RPMI7951 (cell line): ENCODE measurements at places on chromosomes 4 and X. TPM values are rescaled to one million over a fixed set of nuclear protein-coding genes. Genes with fewer than 3 reads are reported as not detected.

RAB9A gene
- 30.9 and 33.4 TPM in 2 replicates for total RNA-seq

CXXC4 gene
- not detected in 2 replicates for total RNA-seq

GPR173 gene
- 1.4 and 2.4 TPM in 2 replicates for total RNA-seq

LSM6 gene
- 51.4 and 57.8 TPM in 2 replicates for total RNA-seq

SUPT20HL2 gene
- total RNA-seq, result 0.24 TPM in 1 of 2 replicates, not detected in the other

BEX3 gene
- 181 and 203 TPM in 2 replicates for total RNA-seq

STK32B gene
- 11.7 and 13.7 TPM in 2 replicates for total RNA-seq

DMP1 gene
- total RNA-seq, result not detected in 2 replicates

SETD7 gene
- 23.3 and 23.8 TPM in 2 replicates for total RNA-seq

FGD1 gene
- 7.0 and 8.0 TPM in 2 replicates for total RNA-seq

RHOXF2 gene
- total RNA-seq, result 0.29 TPM in 1 of 2 replicates, not detected in the other

SNX25 gene
- total RNA-seq, result 16.1 and 18.3 TPM in 2 replicates

AFF2 gene
- 0.68 and 1.7 TPM in 2 replicates for total RNA-seq

SPANXC gene
- total RNA-seq, result 107 and 128 TPM in 2 replicates

MAGEC3 gene
- not detected in 2 replicates for total RNA-seq

CDKL2 gene
- total RNA-seq, result 2.1 and 2.9 TPM in 2 replicates

GNRHR gene
- not detected in 2 replicates for total RNA-seq

F8A1 gene
- total RNA-seq, result 8.9 and 9.5 TPM in 2 replicates

GAGE12J gene
- not detected in 2 replicates for total RNA-seq

TMEM131L gene
- total RNA-seq, result 10.8 and 11.7 TPM in 2 replicates

NXT2 gene
- total RNA-seq, result 16.2 and 18.3 TPM in 2 replicates

TCEAL6 gene
- not detected in 2 replicates for total RNA-seq

LRCH2 gene
- not detected in 2 replicates for total RNA-seq

ZFYVE28 gene
- 4.2 and 8.0 TPM in 2 replicates for total RNA-seq

NSG1 gene
- not detected in 2 replicates for total RNA-seq

TMPRSS11D gene
- not detected in 2 replicates for total RNA-seq

CLNK gene
- not detected in 2 replicates for total RNA-seq

USP17L5 gene
- not detected in 2 replicates for total RNA-seq

XAGE1B gene
- 1.9 and 5.5 TPM in 2 replicates for total RNA-seq

CCDC149 gene
- total RNA-seq, result 4.1 and 4.3 TPM in 2 replicates

CRLF2 gene
- not detected in 2 replicates for total RNA-seq
